ENCODE measurements at places on chromosomes 6 and 20. TPM values are rescaled to one million over a fixed set of nuclear protein-coding genes. Genes with fewer than 3 reads are reported as not detected.
A peak's percentile ranks its signal among the peaks of the same experiment; 100 is the strongest.

- DNase-seq = no peak
Measured at GRCh38 chr20:48912065-48912464, 9.4 kb upstream of the ARFGEF2 start.

GRCh38 chr20:8002056-8002455 is 17.5 kb downstream of the TMX4 start:
- DNase-seq = no peak

- DNase-seq = peak; percentile 67
Measured at GRCh38 chr20:58651946-58652605, 993 bp downstream of the STX16 start.

DNA sequence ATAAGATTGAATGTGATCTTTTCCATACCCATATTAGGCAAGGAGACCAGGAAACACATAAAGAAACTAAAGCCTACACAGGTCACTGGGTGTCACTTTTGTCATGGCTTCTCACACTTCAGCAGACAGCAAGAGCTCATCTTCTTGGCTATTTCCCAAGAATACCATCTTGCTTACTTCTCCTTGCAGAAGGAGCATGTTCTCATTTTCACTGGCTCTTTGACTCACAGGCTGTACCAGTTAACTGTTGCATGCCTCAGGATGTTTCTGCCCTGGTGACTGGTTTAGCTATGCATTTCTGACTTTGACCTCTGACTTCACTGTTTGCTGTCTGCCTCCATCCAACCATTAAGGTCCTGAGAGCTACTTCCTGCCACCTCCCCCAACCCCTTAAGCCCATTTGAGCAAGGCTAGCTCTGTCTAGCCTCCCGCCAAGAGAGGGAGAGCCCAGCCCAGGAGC is 40.3 kb upstream of the OGFRL1 start:
- peak; percentile 26 for DNase-seq

DNA sequence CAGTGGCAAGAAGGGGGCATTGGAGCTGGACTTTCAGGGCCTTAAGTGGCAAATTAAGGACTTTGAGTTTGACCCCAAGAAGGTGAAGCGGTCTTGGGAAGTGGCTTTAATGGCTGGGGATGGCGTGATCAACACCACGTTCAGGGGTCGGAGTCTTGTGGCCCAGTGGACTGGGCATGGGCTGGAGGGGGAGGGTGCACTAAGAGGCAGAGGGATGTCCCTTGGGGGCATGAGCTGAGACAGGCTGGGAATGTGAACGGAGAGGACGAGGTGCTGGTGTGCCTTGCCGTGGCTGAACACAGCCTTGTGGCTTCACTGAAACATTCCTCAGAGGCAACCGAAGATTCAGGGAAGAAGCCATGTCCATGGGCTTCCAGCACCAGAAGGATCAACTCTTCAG is 227.0 kb downstream of the SYNDIG1 start:
- peak; percentile 1 for DNase-seq

HSPA12B gene
- total RNA-seq = 3.4 TPM

ABCC10 gene
- 16.7 TPM for total RNA-seq

Measured in hepatocyte (in vitro differentiated cells).